AG08395 (cell line): ENCODE measurements at places on chromosomes 16 and 17.

GRCh38 chr17:44350733-44351226, 5.7 kb downstream of the GRN start:
- DNase-seq: peak; percentile 82

DNA sequence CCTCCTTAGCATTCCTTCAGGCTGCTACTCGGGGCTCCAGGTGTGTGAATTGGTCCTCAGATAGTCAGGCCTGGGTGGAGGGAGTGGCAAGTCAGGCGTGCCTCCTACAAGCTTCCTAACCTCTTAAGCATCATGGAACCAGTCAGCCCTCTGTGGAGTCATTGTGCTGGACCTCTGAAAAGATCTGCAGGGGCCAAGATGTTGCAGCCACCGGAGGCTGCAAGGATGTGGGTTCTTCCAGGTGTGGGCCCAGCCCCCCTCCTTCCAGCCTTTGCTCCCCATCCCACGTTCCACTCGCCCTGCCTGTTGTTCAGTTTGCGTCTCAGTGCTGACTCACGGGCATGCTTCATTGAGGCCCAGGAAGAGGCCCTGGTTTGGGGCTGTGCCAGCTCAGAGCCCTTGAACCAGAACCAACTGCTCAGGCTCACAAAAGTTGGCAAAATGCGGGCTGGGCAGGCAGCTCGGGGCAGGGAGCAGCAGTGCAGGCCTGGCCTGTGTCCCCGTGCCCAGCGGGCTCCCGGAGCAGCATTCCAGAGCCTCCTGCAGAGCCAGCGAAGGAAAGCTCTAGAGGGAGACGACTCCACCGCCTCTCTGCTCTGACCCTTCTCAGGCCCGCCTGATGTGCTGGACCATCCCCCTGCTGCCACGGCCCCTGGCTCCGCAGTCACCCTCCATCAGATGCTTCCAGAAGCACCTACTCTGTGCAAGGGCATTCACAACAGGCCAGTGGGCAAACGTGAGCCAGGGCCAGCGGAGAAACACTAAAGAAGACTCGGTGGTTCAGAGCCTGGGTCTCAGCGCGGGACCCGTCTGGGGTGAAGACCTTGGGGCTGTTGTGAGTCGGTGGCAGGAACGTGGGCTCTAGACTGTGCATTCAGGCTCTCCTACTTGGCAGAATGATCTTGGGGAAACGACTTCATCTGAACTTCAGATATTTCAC, 7.5 kb downstream of the LDHD start:
- DNase-seq: peak; percentile 87

GRCh38 chr17:16480995-16481394, 11.0 kb downstream of the LRRC75A start:
- no peak for DNase-seq

DNA sequence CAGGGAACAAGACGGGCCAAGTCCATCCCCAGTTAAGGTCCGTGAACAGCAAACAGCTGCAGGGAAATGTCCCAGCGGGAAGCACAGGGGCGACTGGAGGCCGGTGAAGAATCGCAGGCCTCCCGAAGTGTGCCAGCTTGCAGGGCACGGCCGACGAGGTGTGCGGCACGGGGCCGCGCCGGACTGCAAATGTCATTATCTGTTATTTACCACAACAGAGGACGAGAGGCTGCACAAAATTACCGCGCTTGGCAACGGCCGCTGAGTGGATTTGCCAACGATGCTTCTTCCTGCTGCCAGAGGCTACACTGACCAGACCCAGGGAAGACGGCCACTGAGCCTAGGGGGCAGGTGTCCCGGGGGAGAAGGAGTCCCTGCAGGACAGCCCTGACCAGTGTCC, 53.1 kb downstream of the RPH3AL start:
- no peak for DNase-seq

GRCh38 chr16:66447491-66447890, 20.4 kb downstream of the BEAN1 start:
- no peak for DNase-seq

DNA sequence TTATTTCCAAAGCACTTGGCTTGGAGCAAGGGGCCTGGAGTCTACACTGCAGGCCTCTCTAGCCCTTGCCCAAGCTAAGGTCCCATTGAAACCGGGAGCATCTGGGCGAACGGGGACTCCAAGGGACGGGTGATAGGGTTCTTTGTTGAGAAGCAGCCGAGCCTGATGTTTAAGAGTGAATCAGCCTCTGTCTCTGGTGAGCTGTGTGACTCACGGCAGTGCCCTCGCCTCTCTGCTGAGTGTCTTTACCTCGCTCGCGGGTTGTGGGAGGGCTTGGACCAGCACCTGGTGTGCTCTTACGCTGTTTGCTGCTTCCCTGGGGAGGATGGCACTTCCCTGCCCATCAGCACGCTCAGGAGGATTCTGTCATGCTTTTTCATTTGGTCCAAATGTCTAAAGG, 1.3 kb downstream of the HGS start:
- DNase-seq: peak; percentile 69

DNA sequence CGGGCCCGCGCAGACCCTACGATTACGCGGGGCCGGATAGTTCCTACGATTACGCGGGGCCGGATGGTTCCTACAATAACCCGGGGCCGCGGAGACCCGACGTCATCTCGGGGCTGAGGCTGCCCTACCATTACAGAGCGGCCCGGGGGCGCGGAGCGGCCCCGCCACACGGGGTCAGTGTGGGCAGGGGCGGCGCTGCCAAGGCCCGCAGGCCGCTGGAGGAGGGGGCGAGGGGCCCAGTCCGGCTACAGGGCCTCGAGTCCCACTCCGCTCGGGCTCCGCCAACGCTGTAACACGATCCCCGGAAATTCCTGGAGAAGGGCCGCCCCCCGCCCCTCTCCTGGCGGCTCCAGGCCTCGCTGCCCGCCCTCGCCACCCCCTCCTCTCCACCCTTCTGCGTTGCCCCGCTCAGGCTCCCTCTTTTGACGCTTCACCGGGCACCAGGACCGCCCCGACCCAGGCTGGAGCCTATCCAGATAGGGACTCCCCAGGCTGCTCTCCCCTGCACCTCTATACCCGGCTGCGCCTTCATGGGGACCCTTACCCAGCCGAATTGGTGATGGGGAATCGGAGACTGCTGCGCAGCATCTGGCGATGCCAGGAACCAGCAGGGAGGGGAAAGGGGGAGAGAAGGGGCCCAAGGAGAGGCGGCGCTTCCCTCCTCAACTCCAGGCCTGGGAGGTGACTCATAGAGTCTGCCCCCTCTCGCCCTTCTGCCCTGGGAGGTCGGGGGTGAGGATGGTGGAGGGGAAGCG, at the start of gene RAB34:
RAB34 (minus strand) TSS at position 291 of the 755 bp plus-strand sequence. CDS start 602 bp downstream, outside the sequence.
- DNase-seq: peak; percentile 68

DNA sequence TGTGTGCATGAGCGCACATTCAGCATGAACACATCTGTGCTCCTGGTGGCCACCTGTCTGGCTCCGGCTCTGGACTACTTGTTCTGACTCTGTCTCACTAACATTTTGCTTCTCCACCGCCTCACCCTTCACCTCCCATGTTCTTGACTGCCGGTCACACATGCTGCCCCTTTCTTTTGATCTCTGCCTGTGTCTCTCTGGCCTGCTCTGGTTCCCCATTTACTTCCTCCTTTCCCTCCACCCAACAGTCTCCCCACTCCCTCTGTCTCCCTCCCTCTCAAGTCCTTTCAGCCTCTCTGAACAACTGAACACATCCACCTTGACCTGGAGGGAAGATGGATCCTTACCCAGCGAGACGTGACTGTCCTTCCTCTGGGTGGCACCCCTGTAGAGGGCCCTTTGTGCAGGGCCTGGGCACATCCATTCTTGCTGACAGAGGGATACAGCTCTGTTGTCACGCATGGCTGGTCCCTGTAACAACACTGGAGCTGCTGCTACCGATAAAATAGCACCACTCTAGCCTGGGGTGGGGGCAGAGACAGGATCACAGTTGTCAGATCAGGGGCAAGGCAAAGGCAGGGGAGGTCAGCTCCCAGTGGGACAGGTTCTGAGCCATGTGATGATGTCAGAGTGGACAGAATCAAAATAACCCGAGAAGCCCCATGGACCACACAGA, 11.0 kb downstream of the ZSCAN32 start:
- no peak for DNase-seq

DNA sequence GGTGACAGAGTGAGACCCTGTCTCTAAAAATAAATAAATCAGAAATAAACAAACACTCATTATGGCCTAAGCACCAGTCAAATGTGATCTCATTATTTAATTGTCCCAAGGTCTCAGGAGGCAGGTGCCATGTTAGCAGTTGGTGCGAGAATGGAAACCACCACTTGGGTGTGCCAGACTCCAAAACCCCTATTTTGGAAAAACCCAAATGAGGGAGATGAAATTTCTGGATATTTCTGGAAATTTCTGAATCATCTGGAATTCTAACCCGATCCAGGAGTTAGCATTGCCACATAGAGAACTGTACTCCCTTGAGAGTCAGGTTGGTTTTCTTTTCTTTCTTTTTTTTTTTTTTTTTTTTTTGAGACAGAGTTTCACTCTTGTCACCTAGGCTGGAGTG, 264.0 kb downstream of the XYLT1 start:
- DNase-seq: peak; percentile 31

- DNase-seq: no peak
Measured at GRCh38 chr17:14354807-14355206, 53.9 kb downstream of the HS3ST3B1 start.

- no peak for DNase-seq
Measured at GRCh38 chr16:67489401-67490083, 6.2 kb upstream of the AGRP start.

- no peak for DNase-seq
Measured at GRCh38 chr17:60959011-60959410, 281.4 kb downstream of the BCAS3 start.

- DNase-seq: no peak
Measured at GRCh38 chr16:72428681-72429376, 256.9 kb upstream of the PMFBP1 start.

- DNase-seq: no peak
Measured at GRCh38 chr16:17258848-17259713, 211.7 kb downstream of the XYLT1 start.

- no peak for DNase-seq
Measured at GRCh38 chr17:53527473-53527872, 295.3 kb upstream of the KIF2B start.

- no peak for DNase-seq
Measured at GRCh38 chr16:68059804-68060203, 25.4 kb upstream of the NFATC3 start.

GRCh38 chr17:66406701-66407644, 104.6 kb downstream of the PRKCA start:
- DNase-seq: no peak

GRCh38 chr16:73057291-73058210, 9.6 kb upstream of the ZFHX3 start:
- DNase-seq: peak; percentile 38

- no peak for DNase-seq
Measured at GRCh38 chr16:11744075-11744470, 1.4 kb upstream of the TXNDC11 start.

DNA sequence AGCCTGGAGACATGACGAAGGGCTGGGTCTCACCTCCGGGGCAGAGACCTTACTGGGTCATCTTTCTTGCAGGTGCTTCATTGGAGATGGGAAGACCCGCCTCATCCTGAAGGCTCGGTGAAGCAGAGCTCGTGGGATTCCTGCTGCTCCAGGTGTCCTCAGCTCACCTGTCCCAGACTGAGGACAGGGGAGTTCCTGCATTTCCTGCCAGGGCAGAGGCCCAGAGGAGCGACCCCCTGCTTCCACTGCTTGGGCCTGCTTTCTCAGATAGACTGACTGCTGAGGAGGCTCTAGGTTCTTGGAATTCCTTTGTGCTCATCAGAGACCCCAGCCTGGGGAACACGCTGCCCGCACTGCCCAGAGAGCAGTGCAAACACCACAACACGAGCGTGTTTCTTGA, 11.6 kb downstream of the AQP8 start:
- DNase-seq: no peak

- DNase-seq: no peak
Measured at GRCh38 chr17:152860-153420, 15.6 kb downstream of the SCGB1C2 start.

DNA sequence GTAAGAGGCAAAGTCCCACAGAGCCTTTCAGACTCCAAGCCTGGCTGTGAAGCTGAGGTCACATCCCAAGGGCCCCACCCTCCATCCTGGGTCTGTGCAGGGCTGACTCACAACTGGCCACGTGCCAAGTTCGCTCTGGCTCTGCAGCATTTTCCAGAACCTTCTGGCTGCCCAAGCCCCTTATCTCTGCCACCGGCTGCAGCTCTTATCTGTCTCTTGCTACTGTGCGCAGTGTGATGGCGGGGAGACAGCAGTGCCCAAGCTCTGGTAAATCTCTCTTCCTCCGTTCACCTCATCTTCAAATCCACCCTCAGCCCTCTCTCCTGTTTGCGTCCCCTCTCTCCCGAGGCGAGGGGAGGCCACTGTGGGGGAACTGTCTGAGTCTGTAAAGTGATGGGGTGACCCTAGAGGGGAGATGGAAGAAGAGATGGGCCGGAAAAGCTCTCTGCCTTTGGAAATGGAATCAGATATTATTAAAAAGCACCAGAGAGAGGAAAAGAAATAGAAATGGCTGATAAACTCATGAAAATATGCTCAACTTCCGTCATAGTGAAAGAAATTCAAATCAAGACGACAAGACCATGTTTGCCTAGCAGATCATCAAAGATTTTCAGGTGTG, 162.7 kb upstream of the CDC42EP4 start:
- peak; percentile 84 for DNase-seq

DNA sequence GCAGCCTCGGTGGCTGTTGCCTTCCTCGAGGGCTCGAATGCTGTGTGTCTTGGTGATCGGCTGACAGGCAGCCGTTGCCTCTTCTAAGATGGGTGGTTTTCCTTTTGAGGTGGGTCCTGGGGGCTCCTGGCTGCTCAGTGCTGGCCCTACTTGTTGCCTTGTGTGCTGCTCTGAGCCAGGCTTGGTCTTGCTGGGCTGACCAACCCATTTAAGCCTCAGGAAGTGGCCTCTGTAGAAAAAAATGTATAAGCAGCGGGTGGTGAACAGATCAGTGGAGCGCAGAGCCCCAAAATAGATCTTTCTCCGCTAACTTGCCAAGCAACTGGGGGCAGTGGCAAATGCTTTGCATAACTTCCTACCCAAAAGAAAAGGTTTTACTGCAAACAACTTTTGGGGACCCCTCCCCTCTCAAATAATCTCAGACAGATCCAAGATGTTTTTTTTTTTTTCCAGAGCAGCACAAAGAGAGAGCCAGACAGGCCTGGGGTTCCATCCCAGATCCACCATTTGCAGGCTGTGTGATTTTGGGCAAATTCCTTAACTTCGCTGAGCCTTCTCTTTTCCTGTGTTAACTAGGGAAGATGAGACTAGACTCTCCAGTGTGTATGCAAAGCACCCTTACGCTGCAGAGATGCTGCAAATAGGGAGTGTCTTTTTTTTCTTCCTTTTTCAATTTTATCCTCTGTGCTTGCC, 42.5 kb downstream of the PLCG2 start:
- DNase-seq: no peak

DNA sequence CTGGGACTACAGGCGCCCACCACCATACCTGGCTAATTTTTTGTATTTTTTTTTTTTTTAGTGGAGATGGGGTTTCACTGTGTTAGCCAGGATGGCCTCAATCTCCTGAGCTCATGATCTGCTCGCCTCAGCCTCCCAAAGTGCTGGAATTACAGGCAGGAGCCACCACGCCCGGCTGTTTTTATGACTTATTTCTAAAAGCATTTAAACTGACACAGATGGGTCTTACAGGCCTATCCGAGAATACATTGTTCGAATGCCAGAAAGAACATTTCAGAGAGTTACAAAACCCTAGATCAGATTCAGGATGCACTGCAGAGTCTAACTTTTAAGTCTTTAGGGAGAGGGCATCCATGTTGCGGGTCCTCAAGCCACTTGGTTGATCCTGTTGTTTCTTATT, 234.7 kb upstream of the MAF start:
- no peak for DNase-seq

- DNase-seq: peak; percentile 41
Measured at GRCh38 chr16:56610017-56610608, 1.7 kb downstream of the MT2A start.
